ENCODE measurements at places on chromosomes 3 and 15.

DNA sequence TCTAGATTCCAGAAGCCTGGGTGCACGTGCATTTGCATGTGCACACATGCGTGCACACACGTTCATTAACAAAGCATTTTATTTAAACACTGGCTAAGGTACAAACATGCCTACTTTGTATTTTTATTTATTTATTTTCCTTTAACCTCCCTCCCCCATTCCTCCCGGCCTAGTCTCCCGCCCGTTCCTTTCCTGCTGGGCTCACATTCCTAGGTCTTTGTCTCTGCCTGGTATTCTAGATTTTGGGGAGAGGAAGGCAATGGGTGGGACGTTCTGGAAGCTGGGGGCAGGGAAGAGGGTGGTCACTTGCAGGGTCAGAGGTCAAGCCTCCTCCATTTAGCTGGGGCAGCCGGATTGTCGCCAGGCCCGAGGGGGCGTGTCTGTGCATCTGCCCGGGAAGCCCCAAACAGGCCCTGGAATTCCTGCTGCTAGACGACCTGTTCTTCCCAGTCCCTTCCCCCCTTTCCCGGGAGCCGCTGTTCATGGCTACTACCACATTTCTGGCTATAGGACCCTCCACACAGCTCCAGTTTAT is 51.8 kb downstream of the TRIM71 start:
- no peak for DNase-seq

GRCh38 chr15:100438570-100438969 is 90.2 kb downstream of the CERS3 start:
- no peak for DNase-seq

GRCh38 chr3:70740872-70741271 is 428.4 kb upstream of the MDFIC2 start:
- DNase-seq, result no peak

DNA sequence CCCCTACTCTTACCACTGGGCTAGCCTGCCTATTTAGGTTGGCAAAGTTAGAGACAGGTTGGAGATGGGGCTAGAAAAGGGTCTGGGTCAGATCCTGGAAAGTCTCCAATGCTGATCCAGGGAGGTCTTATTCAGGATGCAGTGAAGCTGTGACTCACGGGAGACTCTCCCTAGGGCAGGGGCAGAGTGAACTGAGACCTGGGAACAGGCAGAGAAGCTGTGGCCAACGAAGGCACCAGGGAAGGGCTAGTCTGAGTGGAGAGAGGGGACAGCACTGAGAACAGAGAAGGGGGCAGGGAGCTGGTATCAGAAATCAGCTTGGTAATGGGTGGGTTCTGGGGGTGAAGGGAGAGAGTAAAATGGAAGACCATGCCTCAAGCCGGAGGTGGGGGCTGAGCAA is 2.2 kb downstream of the LTF start:
- DNase-seq, result no peak
